SJSA1 (cell line): ENCODE measurements at places on chromosomes 3 and 15. TPM values are rescaled to one million over a fixed set of nuclear protein-coding genes. Genes with fewer than 3 reads are reported as not detected.

The C2CD4B gene
- total RNA-seq: not detected in 2 replicates

The TM4SF1 gene
- total RNA-seq: 117 and 140 TPM in 2 replicates

The SERINC4 gene
- total RNA-seq: not detected in 2 replicates

DNA sequence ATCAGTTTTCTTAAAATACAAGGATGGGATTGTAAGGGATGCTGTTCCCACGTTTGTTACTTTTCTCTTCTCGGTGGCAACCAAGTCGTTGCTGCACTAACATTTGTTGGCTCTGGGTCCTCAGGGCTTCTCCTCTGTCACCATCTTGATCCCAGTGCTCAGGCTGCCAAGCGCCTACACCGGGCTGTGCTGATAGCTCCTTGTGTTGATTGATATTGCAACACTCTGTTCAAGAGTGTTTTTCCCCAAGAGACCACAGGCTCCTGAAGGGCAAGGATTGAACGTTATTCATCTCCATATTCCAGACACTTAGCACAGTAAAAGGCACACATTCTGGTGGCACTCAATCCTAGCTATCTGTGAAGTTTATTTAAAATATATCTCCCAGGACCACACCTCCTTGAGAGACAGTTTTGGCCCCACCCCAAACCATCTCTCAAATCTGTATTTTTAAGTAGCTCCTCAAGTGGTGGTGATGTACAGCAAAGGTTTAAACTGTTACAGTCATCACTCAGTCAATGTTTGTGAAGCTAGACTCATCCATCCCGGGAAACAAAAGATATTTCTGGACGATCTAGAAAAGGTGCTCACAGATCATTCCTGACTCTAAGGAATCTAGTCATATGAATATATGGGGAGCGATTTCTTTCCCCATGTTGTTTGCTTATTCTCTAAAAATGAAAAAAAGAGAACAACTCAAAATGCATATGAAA is 38.5 kb upstream of the FOXP1 start:
- no peak for DNase-seq

DNA sequence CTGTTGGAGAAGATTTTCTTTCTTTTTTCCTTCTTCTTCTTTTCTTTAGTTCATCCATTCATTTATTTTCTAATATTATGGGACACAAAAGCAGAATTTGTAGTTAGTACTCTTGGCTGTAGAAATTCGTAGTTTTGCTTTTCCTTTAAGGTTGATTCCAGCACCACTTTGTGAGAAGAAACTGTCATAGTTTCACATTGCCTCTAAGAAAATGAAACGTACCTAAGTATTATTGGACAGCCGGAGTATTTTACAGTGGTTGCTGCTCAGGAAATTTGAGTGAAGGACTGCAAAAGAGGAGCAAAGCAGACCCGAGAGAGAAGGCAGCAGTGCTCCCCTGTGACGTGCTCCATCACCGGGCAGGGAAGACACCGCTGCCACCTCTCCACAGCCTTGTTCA is 48.1 kb downstream of the PLCL2 start:
- no peak for DNase-seq

DNA sequence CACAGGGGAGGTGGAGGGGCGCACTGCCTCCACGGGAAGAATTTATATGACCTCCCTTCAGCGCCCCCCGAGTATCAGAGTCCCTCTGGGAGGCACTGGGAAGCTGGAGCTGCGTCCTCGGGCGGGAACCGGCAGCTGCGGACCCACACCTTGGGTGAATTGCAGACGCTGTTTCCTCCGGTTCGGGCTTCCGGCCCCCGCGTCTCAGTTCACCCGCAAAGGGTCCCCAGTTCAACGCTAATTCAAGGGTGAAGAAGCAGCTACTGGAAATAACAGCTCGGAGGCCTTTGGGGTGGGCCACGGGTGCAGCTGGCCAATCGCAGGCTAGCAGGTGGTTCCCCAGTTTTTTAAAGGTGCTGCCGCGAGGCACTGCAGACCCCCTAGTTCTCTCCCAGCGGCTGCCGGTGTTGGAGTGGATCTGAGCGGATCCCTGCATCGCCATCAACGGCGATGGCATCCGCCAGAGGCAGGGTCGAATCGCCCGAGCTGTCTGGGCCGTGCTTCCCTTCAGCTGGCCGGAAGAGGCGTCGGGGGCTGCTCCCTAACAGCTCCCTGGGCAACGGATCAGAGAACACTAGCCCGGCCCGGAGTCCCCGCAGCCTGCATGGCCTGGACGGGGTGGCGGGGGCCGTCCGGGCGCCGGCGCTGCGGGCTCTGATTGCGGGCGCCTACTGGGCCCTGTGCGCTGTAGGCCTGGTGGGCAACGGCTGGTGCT is 19.4 kb upstream of the ADAMTS7 start:
- DNase-seq: no peak

DNA sequence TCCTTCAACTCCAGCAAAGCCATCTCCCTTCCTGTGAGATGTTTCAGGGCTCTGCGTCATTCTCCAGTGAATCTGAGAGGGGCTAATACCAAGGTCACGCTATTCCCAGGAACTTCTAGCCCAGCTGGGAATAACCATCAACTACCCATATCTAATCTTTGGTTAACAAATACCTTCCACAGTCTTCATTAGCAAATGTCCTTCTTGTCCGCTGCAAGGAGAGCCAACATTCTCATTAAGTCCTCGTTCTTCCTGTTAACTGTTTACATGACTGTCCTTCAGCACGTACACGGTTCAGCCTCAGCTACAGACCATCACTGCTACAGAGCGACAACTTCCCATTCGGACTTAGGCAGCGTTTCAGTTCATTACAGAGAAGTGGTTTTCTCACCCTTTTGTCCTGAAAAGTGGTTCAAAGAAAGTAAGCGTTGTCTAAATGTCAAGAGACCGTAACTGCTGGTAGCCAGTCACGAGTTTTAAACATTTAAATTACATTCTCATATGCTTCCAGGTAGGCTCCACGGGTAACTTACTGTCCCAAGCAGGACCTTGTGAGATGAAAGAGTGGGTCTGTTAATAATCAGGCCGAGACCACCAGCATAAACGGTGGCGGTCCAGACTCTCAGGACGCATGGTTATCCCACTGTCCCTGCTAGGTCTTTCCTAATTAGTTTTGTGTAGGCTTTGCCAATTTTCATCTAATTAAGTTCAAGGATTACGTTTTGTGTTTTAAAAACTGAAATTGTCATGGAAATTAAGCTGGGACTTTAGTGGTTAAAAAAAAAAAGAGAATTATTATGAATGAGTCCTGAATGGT is 63.8 kb downstream of the CHSY1 start:
- DNase-seq: no peak

DNA sequence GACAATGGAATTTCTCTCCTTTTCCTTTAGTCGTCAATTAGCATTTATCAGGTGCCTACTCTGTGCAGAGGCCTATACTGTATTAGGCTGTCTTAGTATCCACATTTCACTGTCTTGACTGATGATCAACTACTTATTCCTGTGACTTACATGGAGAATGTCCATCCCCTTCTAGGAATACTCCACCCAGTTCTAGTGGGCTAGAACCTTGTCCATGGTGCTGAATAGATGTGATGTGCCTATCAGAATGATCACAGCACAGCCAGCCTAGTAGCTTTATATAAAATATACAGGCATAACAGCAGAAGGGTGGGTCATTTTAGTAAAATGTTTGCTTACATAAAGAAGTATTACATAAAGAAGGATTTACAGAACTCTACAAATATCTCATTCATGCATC is 621.4 kb downstream of the PDCD6IP start:
- DNase-seq: no peak

- peak; percentile 11 for DNase-seq
Measured at GRCh38 chr3:132804498-132804897, 82.3 kb upstream of the NPHP3 start.

GRCh38 chr15:66720206-66721010 is 18.4 kb downstream of the SMAD6 start:
- DNase-seq: peak; percentile 61

DNA sequence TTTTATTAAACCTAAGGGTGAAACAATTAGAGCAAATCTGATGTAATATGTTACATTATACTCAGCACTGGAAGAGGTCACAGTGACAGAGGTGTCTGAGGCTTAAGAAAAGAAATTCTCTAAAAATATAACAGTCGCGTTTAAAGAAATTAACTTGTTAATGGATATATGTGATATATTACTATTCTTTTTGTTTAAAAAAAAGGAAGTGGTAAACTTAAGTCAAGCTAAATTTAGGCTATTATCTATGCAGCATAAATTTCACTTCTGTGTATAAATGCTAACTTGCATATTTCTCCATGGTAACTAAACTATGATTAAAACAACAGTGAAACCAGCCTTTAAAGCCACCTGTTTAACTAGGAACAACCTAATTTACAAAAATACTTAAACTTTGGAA is 191.3 kb downstream of the FOXP1 start:
- DNase-seq: no peak

DNA sequence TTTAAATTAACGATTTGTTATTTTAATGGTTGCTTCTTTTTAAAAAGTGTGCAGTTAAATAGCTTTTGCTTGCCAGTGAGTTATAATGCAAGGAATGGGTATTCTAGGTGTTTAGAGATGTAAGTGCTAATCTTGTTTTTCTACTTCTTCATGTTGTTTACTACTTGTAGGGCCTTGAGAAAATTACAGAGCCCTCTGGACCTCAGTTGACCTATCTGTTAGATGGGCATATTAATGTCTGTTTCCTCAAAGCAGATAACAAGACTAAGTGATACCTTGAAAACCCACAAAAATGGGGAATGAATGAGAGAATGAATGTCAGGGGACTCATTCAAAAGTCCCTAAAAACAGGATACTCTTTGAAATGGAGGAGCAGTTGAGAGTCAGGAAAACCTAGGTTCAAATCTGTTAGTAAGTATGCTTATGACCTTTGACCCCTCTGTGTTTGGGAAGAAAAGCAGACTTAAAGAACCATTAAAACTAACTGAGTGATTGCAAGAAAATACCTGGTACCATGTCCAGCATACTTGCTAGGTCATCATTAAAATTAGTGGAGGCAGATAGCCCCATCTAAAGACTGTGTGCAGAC is 419.5 kb downstream of the EDEM1 start:
- DNase-seq: no peak
